D721Med (cell line): ENCODE measurements at places on chromosomes 7 and 10.

DNA sequence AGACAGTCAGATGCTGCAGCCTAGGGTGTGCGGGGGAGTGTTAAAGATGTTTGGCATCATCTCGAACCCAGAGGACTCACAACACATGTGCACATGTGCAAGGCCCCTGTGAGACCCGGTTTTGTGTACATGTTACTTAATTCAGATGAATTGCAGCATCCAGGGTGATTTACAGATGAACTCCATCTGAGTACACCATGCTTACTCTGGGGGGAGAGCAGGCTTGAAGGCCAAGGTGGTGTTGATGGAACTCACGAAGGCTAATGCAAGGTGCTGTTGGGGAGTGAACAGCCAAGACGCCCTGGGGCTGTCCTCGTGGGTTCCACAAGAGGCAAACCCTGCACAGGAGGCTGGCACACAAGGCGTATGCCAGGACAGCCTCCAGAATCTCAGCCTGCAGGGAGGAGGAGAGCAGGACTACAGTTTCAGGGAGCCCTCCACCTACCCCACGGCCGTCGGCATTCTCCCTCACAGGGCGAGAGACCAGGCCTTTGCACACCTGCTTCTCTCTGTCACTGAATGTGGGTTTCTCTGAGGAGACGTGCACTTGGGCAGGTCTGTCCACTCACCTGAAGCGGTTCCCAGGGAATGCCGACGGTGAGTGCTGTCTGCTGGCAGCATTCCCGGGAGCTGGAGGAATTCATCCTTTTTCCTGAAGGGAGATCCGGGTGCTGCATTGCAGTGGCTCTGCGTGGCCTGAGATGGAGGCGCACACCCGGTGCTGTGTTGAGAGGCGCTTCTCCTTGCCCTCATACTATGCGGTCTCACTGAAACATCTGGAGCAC is 178.5 kb upstream of the RNF32 start:
- no peak for DNase-seq

DNA sequence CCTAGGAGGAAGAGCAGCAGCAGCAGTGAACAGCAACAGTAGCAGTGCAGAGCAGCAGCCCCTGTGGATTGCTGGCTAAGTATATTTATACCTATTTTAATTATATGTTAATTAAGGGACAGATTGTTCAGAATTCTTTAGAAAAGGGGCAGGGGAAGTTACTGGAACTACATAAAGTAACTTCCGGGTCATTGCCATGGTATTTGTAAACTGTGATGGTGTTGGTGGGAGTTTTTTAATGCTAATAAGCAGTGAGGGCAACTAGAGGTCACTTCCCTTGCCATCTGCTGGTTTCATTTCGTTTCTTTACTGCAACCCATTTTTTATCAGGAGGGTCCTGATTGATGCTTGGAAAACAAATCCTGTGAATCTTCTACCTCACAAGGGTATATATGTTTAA is 229.8 kb upstream of the PODXL start:
- no peak for DNase-seq

- DNase-seq = no peak
Observed at GRCh38 chr10:90751107-90751997, 106.5 kb downstream of the HTR7 start.

DNA sequence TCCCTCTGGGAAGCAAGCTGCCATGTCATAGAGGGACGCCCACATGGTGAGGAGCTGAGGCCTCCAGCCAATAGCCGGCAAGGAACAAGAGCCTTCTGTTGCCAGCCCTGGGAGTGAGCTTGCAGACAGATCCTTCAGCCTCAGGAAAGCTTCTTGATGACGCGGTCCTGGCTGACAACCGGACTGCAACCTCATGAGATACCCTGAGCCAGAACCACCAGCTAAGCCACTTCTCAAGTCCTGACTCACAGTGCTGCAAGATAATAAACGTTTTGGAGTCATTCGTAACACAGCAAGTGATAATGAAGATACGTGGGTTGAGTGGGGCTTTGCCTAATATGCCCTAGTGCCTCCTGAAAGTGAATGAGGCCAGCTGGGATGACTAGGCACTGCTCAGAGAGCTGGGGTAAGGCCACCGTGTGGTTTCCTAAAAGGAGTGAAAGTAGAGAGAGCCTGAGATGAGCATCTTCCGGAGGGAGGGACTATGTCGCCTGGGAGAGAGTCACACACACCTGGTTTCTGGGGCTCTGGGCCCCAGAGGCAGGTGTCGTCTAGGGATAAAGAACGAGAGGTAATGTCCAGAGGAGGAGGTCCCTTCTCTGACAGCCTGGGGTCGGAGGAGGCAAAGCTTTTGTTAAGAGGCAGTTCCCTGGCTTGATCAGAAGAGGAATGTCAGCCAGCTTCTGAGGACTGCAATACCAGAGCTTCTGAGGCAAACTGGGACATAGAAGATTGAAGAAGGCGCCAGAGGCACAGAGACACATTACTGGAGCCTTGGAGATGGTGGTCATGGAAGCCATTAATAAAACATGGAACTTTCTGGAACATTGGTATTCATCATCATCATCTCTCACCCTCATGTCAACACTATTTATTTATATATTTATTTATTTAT is 53.6 kb downstream of the PYROXD2 start:
- DNase-seq = no peak

- no peak for DNase-seq
Observed at GRCh38 chr10:111138544-111138943, 61.7 kb downstream of the ADRA2A start.

DNA sequence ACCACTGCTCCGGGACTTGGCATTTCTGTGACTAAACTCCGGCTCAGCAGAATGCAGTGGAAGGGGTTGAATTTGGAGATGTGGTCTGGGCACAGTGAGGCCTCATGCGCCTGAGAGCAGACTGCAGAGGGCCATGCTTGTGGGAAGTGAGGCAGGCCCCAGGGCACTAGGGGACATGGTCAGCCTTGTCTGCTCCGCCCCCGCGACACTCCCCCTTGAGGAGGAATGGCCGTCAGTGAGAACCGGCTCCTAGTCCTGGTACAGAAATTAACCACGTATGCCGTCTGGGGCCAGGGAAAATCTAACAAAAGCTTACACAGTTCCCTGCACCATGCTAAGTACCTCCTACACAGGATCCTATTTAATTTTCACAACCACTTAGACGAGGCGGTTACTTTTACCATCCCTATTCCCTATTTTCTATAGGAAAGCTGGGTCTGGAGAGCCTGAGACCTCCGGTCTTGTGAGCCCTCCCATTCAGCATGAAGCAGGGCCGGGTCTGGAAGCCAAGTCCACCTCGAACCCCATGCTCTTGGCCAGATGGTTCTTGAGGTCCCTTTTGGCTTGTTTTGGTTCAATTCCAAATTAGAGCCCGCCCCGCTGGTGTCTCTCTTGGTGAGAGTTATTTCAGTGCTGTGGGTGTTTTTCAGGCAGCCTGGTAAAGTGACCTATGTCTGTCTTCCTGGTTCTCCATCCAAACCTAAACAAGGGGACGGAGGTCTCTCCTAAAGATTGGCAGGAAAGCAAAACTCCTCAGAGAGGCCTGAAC is 87.7 kb upstream of the PITRM1 start:
- no peak for DNase-seq

DNA sequence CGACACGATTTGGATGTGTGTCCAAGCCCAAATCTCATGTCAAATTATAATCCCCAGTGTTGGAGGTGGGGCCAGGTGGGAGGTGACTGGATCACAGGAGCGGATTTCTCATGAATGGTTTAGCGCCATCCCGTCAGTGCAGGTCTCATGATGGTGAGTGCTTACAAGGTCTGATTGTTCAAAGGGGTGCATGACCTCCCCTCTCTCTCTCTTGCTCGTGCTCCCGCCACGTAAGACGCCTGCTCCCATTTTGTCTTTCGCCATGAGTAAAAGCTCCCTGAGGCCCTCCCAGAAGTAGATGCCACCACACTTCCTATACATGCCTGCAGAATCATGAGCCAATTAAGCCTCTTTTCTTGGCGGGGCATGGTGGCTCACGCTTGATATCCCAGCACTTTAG is 71.5 kb upstream of the NANOS1 start:
- no peak for DNase-seq

DNA sequence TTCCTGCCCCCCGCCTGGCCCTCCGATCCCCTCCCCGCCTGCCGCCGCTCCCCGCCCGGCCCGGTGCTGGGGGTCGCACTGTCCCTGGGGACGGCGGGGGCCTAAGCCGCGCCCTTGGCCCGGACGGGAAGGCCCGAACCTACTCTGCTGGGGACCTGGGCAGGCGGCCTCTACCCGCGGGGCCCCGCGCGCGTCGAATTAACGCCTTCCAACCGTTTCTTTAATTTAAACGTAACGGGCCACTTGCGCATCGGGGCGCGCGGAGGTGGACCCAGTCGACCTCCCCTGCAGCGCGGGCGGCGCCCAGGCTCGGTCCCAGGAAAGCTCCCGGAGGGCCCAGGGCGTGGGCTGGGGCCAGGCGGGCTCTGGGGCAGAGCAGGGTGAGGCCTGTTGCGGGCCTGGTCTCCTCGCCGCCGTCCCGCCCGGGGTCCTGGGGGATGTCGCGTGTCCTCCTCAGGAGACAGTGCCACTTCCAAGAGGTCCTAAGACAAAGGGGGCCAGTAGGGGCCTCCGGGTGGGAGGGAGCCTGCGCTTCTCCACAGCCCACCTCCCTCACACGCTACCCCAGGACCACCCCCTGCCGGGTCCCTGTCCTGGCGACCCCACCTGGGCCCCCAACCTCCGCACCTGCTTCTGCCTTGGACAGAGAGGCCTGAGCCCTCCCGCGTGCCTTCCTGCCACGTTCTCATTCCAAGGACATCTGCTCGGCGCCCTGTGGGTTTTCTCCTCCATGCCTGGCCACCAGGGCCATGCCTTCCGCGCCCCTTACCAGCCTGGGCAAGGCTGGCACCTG is 658 bp upstream of the PTPRN2 start:
- DNase-seq = no peak

DNA sequence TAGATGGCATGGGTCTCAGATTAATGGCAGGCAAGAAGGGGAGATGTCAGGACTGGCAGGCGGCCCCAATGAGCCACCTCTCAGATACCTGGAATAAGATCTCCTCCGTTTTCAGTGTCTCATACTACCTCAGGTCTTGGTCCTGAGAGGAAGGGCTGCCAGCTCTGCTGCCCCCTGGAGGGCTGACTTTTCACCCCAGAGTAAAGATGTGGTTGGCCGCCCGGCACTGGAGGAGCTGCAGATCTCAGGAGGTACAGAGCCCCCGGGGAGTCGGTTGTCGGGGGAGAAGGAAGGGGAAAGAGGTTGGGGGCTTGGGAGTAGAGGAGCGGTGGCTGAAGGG is 642 bp upstream of the COL13A1 start:
- no peak for DNase-seq

- DNase-seq = no peak
Observed at GRCh38 chr7:13992596-13992964, 3.1 kb upstream of the ETV1 start.

GRCh38 chr7:28587211-28587610 is 174.9 kb downstream of the CREB5 start:
- DNase-seq = no peak

GRCh38 chr10:128211064-128211504 is 84.9 kb upstream of the MKI67 start:
- no peak for DNase-seq

- DNase-seq = no peak
Observed at GRCh38 chr7:137862964-137863363, 16.2 kb upstream of the DGKI start.
